H1 (cell line): ENCODE measurements at places on chromosomes 7 and 10. TPM values are rescaled to one million over a fixed set of nuclear protein-coding genes. Genes with fewer than 3 reads are reported as not detected.

DNA sequence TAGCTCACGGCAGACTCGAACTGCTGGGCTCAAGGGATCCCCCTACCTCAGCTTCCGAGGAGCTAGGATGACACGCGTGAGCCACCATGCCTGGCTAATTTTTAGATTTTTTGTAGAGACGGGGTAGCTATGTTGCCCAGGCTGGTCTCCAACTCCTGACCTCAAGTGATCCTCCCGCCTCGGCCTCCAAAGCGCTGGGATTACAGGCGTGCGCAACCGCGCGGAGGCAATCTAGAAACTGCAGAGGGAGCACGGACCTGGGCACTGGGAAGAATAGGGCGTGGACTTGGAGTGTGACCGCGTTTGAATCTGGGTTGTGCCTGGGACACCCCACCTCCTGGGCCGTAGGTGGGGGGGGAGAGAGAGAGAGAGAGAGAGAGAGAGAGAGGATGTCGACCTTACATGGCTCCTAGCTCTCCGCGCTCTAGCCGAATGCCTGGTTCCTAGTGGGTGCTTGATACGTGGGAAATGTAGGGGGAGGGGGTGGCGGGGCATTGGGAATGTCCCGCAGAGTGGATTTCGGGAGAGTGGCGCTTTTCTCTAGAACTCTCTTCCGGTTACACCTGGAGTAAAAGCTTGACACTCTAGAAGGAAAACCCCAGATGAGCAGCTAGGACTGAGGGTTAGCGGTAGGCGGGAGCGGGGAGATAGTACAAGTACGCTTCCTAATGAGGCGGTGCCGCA is 1.2 kb upstream of the MAP3K8 start:
- no peak for DNase-seq

DNA sequence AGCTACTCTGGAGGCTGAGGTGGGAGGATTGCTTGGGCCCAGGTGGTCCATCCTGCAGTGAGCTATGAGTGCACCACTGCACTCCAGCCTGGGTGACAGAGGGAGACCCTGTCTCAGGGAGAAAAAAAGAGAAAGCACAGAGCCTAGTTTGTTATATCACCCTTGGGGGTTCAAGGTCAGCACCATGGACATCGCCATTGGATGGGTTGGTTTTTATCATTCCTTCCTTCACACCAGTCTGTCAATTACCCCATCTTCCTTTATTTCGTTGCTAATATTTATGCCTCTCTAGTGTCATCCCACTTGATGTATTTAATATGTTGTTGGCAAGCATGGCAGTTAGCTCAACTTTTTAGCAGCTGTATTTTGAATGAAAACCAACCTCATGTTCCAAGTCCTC is 182.3 kb downstream of the NSUN6 start:
- DNase-seq = no peak

GRCh38 chr10:89159761-89160160 is 47.4 kb downstream of the CH25H start:
- DNase-seq = no peak

DNA sequence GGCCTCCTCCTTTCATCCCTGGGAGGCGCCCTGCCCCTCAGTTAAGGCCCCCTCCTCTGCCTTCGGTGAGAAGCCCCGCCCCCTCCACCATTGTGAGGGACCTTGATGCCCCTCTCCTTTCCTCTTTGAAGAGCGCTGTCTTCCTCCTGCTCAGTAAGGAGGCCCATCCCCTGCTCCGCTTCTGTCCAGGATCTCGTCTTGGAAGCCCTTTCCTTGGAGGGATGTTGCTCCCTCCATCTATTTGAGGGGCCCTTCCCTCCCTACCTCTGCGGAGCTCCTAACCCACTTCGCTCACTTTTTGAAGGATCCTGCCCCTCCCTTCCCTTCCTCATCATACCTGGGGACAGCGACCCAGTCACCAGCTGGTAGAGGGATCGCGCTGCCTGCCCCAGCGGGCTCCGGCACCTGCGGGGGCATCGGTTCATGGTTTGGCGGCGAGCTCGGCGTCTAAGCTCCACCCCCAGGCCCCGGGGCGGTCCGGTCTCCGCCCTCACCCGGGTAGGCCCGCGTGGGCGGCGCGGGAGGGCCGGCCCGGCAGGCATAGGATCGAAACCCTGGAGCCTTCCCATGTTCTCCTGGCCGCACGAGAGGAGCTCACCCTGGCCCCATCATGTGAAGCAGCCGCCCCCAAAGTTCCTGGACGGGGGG is 4.1 kb downstream of the KCNIP2 start:
- peak; percentile 85 for DNase-seq

- no peak for DNase-seq
Observed at GRCh38 chr7:8591289-8591688, 157.9 kb downstream of the NXPH1 start.

DNA sequence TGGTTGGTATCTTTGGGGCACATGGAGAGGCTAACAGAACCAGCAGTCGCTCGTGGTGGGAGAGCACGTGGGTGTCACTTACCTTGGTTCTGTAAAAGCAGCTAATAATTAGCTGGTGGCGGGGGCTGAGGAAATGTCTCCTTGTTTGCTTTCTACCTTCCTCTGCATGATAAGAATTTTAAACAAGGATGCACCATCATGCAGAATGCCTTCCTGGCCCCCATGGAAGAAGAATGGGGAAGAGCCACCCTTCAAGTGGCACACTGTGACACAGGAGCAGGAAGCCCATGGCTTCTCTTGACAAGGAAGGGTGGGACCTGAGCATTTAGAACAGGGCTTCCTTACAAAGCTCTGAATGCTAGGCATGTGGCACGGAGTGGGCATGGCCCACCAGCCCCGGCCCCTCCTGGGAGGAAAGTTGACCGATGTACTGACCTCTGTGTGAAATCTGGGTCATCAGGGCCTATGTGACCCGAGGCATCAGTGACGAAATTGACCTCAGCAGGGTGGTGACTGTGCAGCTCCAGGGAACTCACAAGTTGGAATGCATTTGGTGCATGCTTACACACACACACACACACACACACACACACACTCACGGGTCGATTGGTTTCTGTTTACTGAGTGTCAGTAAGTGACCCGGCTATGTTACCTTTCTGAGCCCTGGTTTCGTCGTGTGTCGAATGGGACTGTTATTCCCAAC is 116.9 kb upstream of the ANLN start:
- DNase-seq = no peak

DNA sequence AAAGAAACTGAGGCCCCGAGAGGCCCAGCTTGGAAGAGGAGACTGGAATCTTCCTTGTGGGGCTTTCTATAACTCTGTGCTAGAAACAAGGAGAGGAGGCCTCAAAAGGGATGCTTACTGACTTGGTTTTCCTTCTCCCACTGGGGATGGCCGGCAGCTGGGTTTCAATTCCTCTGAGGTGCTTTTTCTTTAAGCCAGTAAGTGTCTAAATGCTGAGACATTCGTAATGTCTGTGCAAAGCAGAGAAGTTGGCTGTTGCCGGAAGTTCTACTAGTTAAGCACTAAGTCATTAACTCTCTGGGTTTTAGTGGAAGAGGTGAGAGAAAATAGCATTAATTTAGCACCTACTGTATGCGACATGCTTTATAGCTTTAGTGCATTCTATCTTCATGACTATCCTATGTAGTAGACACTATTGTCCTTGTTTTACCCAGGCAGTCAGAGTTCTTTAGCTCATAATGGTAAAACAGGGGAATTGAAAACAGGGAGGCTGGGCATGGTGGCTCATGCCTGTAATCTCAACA is 135.2 kb downstream of the RGS10 start:
- DNase-seq = no peak

DNA sequence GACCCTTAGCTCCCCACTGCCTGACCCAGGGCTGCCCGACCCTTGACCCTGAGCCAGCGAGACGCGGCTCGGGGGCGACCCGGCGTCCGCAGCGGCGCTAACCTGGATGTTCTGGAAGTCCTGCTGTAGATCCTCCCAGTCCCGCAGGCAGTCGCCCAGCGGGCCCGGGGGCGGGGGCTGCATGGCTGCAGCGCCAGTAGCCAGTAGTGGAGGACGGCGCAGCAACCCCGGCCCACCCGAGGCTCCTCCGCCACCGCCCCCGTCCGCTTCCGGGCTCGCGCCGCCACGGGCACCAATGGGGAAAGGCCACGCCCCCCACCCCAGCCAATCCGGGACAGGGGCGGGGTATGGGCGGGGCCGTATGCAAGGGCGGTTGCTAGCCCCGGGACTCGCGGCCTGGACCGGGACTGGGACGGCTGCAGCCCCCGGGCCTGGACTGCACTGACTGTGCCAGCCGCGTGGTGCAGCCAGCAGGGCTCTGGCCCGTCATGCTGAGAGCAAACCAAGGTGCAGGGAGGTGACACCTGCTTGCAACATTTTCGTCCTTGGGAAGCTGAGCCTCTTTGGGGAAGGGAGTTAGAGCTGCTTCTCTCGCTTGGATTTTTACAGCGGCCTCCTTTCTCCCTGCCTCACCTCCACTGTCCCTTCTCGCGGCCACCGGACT is at the start of gene TMEM120A:
Gene TMEM120A (minus strand): TSS at position 208 of the 664 bp plus-strand sequence. CDS start 25 bp downstream, at position 183.
- DNase-seq = peak; percentile 97

DNA sequence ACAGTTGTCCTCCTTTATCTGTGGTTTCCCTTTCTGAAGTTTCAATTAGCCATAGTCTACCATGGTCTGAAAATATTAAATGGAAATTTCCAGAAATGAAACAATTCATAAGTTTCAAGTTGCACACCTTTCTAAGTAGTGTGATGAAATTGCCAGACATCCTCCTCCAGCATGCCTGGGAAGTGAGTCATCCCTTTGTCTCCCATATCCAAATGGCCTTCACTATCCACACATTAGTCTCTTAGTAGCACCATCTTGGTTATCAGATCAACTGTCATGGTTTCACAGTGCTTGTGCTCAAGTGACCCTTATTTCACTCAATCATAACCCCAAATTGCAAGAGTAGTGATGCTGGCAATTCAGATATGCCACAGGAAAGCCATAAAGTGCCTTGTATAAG is 83.4 kb upstream of the PPP1R9A start:
- DNase-seq = no peak

GRCh38 chr10:123393170-123393569 is 239.0 kb downstream of the BUB3 start:
- no peak for DNase-seq

DNA sequence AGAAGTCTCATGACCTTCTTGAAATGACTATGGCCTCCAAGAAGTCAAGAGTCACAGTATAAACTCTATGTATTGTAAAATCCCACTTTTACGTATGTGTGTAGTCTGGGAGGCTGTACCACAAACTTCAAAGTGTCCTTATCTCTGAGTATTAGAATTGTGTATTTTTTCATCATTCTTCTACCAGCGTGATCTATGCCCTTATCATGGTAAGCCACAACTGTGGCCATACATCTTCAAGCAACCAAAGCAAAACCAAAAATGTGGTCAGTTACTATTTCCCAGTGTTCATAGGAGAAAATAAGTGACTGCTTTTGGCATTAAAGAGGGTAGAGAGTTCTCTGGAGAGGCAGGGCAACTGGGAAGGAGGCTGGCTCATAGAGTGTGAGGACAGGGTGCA is 42.8 kb downstream of the SPOCK2 start:
- no peak for DNase-seq

DNA sequence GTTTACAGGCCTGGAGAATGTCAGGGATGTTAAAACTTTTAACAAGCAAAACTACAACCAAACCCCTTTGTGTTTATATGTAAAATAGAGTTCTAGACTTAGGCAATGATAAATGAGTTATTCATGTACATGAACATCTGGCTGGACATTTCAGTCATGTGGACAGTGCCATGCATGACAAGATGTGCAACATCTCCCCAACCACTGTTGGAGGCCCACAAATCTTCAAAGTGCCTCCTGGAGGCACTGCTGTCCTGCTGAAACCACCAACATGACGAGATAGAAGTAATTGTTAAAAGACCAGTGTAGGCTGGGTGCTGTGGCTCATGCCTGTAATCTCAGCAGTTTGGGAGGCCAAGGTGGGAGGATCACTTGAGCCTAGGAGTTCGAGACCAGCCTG is 18.4 kb downstream of the PPIA start:
- no peak for DNase-seq

DNA sequence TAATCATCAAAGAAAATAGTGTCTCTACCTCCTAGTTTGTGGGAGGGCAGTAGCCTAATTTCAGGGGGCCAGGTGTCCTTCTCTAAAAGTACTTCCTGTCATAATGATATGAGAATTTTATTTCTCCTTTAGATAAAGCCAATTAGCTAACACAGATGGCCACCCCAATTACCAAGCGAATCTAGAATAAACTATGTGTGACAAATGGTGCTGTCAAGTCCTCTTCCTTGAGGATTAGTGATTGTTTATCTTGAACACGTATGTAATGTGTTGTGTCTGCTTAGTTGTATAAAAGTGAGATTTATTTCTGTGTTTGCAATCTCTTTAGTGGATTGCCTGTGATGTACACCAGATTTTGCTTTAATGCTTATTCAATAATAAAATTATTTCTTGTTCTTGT is 1120.0 kb downstream of the SORCS1 start:
- no peak for DNase-seq

- no peak for DNase-seq
Observed at GRCh38 chr7:157020514-157021070, 10.1 kb upstream of the MNX1 start.

- no peak for DNase-seq
Observed at GRCh38 chr10:72740528-72740927, 48.6 kb downstream of the MCU start.

- no peak for DNase-seq
Observed at GRCh38 chr10:58857251-58857805, 319.1 kb upstream of the PHYHIPL start.

DNA sequence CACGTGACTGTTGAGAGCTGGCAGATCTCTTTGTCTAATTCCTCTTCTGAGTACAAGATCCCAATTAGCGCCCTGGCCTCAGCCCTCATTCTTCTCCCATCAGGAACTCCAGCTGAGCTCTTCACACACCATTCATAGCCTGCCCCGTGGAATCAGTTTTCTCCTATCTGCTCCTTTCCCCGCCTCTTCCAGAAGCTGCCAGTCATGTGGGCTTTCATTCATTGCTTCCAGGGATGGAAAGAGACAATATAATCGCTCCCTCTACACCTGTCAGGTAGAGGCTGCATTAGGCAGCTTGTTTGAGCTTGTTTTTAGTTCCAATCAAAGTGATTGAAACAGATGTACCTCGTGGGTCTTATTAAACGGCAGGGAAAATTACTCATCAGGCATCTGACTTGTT is 515.8 kb downstream of the TYW1 start:
- DNase-seq = no peak

- no peak for DNase-seq
Observed at GRCh38 chr10:130686689-130687300, 550.6 kb downstream of the GLRX3 start.

- DNase-seq = no peak
Observed at GRCh38 chr7:111083413-111083812, 7.5 kb upstream of the LRRN3 start.

GRCh38 chr7:100087055-100087750 is 1.6 kb upstream of the COPS6 start:
- no peak for DNase-seq

The HOXA7 gene
- not detected in 2 replicates for total RNA-seq

The SEPHS1 gene
- total RNA-seq = 633 and 683 TPM in 2 replicates

The PTF1A gene
- not detected in 2 replicates for total RNA-seq

The ACHE gene
- total RNA-seq = 4.3 and 4.8 TPM in 2 replicates

The EFCAB10 gene
- total RNA-seq = 3.1 TPM in 2 replicates

The ABCC2 gene
- 0.42 and 1.1 TPM in 2 replicates for total RNA-seq

The AKR1B15 gene
- 0.25 and 0.47 TPM in 2 replicates for total RNA-seq

The GRID2IP gene
- total RNA-seq = 1.0 and 1.3 TPM in 2 replicates

The RNF148 gene
- 0.45 TPM in 1 of 2 replicates, not detected in the other for total RNA-seq
